ENCODE measurements at places on chromosomes 5 and 9.

- no peak for DNase-seq
These were observed 101.0 kb upstream of the MRPS30 start for GRCh38 chr5:44707721-44708120.

GRCh38 chr5:61617995-61618525 is 286.0 kb downstream of the ZSWIM6 start:
- DNase-seq = no peak

- DNase-seq = peak; percentile 25
These were observed 63.1 kb downstream of the TMOD1 start for GRCh38 chr9:97564291-97565175.

DNA sequence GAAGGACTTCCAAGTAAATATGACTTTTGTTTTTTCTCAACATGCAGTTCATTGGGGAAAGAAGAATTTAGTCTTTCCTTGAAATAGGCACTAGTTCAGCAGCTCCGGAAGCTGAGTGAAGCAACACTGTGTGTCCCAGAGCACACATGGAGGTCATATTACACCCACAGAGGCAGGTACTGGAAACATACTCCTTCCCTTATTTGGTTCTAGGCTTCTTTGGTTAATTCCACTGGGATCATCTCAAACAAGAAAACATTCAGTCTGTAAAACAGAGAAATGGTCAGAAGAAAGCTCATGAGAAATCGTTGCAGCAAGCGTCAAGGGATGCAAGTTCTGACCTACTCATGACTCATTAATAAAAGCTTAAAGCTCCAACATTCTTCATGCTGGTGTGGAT is 175.1 kb upstream of the PCSK5 start:
- DNase-seq = no peak

DNA sequence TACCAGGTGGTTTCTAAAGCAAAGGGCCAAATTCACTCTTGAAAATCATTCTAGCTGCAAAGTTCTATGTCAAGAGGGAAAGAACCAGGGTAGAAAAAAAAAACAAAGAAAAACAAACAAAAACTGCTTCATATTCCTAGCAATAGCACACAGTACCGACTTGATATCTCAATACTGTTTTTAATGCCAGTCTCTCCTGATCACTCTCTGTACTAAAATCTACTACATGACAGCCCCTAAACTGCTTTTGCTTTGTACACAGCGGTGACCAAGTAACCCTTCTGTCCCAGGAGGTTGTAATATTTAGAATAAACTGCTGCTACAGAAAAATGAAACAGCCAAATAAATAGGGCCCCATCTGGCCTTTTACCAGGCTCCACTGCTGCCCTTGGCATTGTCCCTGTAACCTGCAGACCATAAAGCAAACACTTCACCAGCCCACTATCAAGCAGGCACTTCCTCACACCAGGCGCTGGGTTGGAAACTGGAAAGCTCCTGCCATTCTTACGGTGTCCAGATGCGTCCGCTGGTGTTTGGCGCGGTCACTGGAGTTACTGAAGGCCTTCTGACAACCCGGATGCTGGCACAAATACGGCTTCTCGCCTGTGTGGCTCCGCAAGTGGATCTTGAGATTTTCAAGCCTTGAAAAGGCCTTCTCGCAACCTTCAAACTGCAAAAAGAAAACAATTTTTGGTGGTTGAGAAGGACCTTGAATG is 363.2 kb downstream of the GLIS3 start:
- no peak for DNase-seq

- DNase-seq = peak; percentile 99
These were observed at the start of the genes LRSAM1 and RPL12 for GRCh38 chr9:127450830-127451607. Gene LRSAM1, plus strand, starts transcription at chr9:127451510. Its CDS starts 3,018 bp downstream, at chr9:127454528. Gene RPL12, minus strand, starts transcription at chr9:127451406. Its CDS starts 89 bp downstream, at chr9:127451317.

GRCh38 chr5:83066548-83067110 is 10.6 kb downstream of the TMEM167A start:
- no peak for DNase-seq

DNA sequence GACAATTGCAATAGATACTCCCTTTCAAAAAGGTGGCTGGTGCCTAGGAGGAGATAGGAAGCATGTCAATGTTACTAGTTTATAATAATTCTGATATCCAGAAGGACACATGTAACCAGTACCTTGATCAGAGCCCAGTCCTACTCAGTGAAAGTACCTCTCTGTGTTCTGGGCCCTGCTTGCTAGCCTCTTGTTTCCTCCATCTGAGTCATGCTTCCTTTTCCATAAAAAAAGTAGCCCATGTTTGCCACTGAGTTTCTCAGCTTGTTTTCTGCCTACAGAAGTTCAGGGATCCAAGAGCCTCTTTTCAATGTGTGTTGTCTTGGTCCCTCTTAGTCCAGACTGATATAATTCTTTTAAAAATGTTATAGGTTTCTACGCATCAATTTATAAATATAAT is 149.0 kb downstream of the SSBP2 start:
- no peak for DNase-seq

GRCh38 chr9:136488247-136489214 is 5.7 kb upstream of the SEC16A start:
- peak; percentile 92 for DNase-seq

- DNase-seq = no peak
These were observed 9.8 kb upstream of the SLC46A2 start for GRCh38 chr9:112900488-112900887.

All from activated effector memory CD4-positive, alpha-beta T cell treated with anti-CD3 and anti-CD28 coated beads, Interleukin-2, amount 50 U/mL, for 16 hours (primary cell).